ENCODE measurements at places on chromosomes 12 and 14.

DNA sequence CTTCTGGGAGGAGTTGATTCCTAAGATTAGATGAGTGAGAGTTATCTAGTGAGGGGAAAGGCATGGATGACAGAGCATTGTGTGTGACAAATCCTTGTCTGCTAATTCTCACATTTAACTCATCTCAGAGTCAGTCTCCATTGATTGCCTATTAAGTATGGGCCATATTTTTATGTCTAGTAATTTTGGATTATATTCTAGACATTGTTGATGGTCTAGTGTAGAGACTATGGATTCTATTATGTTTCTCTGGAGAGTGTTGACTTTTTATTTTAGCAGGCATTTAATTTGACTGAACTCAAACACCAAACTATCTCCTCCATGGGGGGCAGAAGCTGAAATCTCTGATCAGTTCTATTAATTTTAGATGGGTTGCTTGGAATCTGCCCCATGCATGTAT, 114.4 kb downstream of the CACNA1C start:
- DNase-seq, result no peak

DNA sequence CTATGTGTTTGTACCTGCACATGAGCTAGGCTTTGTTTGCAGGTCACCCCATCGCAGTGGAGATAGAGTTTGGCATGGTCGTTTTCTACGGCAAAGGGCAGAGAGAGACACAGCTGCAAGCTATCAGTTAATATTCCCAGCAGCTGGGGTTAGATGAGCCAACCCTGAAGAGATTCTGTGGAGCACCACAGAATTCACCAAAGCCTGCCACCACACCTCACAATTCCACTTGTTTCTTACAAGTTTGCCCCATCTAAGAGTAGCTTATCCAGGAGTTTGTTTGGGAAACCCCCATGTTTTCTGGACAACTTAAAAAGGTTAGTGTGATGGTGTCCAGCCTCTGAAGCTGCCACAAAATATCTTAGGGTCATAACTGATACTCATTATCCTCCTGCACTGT, 20.0 kb upstream of the HIF1A start:
- DNase-seq, result no peak

DNA sequence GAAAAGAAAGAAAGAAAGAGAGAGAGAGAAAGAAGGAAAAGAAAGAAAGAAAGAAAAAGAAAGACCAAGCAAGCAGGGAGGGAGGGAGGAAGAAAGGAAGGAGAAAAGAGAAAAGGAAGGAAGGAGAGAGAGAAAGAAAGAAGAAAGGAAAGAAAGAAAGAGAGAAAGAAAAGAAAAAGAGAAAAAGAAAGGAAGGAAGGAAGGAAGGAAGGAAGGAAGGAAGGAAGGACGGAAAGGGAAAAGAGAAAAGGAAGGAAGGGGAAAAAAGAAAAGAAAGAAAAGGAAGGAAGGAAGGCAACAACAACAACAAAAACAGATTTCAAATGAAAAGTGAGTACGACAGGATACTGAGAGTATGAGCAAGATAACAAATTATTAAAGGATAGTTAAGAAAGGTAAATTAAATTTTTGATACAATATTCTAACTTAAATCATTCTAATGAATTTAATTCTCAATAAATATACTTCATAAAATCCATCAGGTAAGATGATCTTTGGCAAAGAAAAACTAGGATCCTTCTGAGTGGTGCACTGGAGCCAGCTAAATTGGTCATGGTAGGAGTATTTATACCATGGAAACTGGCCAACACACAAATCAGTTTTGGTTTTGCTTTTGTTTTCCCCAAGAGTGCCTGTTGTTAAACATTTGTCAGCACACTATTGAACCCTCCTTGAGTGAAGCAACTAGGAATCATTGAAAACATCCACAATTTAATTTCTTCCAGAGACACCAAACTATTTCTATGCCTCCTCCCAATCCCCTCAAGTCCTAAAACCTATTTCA, 56.1 kb upstream of the DYRK2 start:
- DNase-seq, result no peak

DNA sequence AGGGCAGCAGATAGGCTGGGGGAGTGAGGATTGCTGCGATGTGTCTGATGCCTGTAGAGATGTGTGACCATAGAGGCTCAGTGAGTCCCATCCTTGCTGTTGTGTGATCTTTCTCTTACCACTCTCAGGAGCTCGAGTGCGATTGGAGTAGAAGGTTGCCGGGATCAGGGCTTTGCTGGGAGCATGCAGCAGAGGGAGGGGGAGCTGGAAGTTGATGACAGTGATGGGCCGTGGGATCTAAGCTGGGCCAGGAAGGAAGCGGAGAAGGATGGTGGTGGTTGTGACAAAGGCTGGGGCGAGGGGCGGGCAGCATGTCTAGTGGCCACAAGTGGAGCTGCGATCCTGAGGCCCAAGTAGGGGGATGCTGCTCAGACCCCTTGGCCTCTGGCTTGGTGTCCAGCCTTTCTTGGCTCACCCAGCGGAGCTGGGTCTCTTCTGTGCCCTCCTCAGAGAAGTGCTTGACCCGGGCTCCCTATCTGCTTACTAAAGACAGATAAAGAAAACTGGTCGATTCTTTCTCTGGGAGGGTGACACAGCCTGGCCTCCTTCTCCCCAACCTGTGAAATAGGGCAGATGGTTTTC, 66.2 kb downstream of the PRMT8 start:
- DNase-seq, result no peak

DNA sequence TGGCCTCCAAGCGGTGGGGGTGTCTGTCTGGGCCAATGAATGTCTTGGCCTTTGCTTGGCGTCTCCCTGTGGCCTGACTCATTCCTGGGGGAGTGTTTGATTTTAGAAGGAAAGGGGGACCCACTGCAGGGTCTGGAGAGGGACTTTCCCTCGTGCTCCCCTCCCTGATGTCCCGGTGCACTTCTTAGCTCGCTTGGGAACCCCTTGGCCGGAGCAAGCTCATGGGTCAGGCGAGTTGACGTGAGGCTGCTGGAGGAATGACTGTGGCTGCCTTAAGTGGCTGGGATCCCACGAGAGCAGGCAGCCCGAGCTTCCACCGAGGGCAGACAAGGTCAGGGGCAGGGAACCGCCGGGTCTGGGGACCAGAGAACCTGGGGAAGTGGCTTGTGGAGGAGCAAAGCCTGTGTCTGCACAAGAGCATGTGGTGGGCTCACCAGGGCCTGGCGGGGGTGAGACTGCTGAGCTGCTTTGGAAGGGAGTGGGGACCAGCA, 218.4 kb upstream of the C14orf180 start:
- DNase-seq, result no peak
